Stimulated activated CD8-positive, alpha-beta memory T cell treated with anti-CD3 and anti-CD28 coated beads, Interleukin-7, amount 100 ng/mL, for 24 hours (primary cell): ENCODE measurements at places on chromosomes 11 and 22.

DNA sequence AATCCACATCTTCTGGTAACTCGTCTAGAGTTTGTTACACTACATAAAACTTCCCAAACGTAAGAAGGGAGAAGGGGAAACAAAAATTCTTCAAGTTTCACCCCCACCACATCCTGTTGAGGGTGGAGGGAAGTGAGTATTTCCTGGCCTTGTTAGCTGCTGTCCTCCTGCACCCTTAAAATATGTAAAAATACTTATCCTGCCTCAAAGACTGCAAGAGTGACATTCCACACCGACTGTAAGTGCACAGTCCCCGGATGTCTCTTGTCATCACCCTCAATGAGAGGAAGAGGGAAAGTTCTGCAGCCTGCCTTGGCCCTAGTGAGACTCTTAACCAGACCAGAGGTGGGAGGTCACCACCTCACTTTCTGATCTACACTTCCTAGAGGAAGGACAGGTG lies 3.3 kb downstream of the TMEM121B start:
- DNase-seq, result no peak

- peak; percentile 30 for DNase-seq
These were observed 8.6 kb upstream of the APOBEC3B start for GRCh38 chr22:38973289-38974169.

- DNase-seq, result no peak
These were observed 118.9 kb downstream of the PLEKHA7 start for GRCh38 chr11:16895306-16895705.

DNA sequence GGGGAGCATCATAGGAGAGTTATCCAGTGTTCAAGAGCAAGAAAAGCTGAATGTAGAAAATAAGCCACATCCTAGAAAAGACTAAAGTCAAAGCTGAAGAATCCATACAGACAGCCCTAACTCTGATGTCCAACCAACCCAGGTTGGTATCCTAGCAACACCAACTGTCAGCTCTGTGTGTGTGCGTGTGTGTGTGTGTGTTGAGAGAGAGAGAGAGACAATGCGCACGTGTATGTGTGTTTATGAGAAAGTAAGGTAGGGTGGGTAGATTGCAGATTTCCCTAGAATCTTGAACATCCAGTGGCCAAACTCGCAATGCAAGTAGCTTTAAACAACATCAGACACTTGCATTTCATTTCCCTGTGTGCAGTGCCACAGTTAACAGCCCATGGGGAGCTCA lies 274.9 kb downstream of the FAM181B start:
- no peak for DNase-seq

- no peak for DNase-seq
These were observed 732.3 kb downstream of the BRD1 start for GRCh38 chr22:49095366-49095765.

GRCh38 chr11:128563942-128564641 lies 23.3 kb downstream of the ETS1 start:
- DNase-seq, result no peak

GRCh38 chr22:21641417-21641788 lies 699 bp upstream of the SDF2L1 start:
- DNase-seq, result no peak

GRCh38 chr22:45538281-45538680 lies 35.6 kb downstream of the FBLN1 start:
- DNase-seq, result no peak

DNA sequence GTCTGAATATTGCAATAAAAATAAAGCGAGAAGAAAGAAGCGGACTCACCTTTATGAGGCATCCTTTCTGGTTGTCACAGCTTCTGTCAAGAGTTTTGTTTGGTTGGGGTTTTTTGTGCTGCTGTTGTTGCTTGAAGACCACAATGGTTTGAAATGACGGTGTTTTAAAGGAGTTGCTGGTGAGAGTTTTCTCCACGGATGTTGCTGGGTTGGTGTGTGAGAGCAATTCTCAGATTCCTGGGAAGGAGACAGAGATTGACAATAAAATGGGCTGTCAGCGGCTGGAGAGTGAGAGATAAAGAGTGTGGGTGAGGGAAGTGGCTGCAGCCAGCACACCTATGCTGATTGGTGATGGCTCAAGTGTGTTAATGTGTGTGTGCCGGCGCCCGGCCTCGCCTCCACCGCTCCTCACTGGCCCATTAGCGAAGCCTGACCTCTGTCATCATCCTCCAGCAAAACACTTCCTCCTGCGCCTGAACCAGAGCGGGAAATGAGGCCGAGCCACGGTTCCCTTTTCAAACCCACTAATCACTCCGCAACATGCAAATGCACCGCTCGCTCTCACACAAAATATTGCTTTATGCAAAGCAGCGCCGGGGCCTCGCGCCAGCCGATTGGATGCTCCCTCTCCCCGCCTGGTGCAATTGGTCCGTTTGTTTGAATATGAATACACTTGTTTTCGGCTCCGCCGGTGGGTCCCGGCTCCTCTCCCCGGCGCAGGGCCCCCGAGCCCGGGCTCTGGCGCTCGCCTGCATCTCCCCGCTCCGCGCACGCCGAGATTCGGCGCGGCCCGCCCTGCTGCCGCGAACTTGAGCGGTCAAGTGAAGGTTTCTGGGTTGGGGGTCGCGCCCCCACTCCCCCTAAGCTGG lies at the start of gene PAX6:
Gene PAX6, minus strand, starts transcription at position 544 of the 869 bp plus-strand sequence. CDS start 4,911 bp downstream, outside the sequence.
- no peak for DNase-seq

DNA sequence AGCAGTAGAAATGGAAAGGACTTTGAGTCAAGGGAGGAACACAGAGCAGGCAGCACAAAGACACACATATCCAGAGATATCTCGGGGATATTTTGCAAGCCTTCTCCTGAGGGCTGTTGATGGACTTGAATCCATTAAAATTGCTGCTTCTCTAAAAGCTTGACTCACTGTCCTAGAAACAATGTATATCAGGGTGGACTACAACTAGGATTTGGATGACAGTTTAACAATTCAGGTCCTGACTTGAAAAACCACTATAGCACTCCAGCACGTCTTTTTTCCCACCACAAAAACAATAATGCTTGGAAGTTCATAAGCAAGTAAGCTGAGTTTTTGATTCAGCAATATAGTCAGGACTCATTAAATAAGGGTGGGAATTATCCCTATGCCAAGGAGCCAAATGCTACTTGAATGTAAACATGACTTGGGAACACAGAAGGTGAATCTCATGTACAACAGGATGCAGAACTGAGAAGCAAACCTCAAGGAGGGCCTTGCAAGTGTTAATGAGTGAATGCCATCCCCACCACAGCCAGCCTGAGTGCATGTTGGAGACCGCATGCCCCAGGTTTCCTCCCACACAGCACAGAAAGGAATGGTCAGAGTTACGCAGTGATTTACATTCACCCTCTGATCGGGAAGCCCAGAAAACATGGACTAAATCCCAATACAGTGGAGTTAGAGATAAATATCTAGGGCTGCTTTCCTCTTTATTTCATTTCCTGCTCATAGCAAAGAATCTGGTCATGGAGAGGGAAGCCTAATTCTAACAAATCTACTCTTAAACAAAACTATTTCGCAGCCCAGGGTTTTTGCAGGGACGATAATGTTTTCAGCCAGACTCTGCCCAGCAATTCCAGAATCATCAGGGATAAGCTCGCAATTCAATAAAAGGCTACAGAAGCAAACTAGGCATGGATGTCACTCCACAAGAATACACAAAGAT lies 98.4 kb upstream of the OR9G4 start:
- no peak for DNase-seq

DNA sequence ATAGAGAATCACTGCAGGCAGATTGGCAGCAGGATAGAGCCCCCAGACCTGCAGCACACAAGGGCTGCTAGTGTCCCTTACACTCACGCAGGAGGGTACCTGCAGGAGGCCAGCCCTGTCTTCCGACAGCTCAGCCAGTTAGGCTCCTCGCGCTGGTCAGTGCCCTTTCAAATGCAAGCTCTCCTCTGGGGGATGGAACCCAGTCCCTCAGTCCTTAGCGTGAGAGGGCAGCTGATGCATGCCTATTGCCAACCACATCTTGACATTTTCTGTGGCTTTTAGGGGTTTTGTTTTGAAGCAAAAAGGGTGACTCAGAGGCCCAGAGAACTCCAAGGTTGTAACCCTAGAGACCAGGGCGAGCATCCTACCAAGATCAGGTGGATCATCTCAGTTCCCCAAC lies 40.0 kb downstream of the WNT11 start:
- DNase-seq, result no peak

- DNase-seq, result no peak
These were observed 37.3 kb downstream of the SC5D start for GRCh38 chr11:121329781-121330395.

- no peak for DNase-seq
These were observed 286.8 kb upstream of the ANO3 start for GRCh38 chr11:26045082-26045481.

GRCh38 chr11:5524756-5525155 lies 8.3 kb upstream of the UBQLNL start:
- no peak for DNase-seq

DNA sequence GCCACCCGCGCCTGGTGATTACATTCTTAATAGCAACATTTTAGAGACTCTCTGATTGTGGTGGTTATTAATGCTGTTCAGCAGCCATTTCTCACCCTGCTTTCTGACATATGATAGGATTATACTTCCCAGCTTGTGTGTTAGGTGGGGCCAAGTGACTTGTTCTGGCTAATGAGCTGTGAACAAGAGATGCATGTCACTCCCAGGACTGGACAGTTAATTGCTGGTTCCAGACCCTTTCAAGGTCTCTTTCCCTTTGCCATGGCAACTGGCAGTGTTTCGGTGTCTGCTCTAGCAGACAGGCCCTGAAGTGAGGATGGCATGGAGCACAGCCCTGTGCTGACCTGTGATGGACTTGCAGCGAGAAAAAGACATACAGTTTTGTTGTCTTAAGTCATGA lies 8.9 kb upstream of the PTPRJ start:
- DNase-seq, result no peak

- no peak for DNase-seq
These were observed 42.4 kb downstream of the TTC28 start for GRCh38 chr22:28637225-28637624.

DNA sequence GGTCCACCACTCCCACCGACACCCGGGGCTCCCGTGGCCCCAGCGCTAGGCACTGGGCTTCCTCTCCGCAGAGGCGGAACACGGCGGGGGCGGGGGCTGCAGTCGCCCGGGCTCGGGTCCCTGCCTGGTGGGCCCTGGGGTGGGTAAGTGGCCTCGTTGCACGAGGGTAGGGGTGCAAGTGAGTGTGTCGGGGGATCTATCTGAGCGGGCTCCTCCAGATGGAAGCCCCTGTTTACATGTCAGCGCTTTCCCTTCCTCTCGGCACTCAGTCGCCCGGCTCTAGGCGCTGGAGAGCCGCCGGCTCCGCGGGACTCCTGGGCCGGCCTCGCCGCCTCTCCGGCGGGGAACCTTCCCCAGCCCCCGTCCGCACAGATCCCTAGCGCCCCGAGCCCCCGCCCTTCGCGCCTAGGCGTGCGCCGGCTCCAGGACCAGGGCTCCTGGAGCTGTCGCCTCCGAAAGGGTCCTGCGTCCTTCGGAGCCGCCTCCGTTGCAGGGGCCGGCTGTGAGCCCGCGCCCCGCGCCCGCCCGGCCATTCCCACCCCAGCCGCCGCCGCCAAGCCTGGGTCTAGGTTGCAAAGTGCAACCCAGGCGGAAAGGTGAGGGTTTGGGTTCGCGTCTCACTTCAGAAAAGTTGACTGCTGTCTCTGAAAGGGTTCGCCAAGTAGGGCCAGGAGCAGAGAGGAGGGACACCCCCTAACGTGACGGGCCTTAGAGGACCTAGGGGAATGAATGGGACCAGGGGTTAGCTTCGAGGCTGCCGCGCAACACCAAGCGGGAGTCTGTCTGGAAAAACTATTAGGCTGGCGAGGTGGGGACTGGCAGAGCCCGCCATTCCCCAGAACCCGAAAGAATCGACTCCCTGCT lies 978 bp downstream of the FLI1 start:
- no peak for DNase-seq

GRCh38 chr22:36366291-36366708 lies 21.5 kb downstream of the MYH9 start:
- DNase-seq, result no peak

- DNase-seq, result no peak
These were observed 2.3 kb downstream of the PKNOX2 start for GRCh38 chr11:125166764-125167291.

GRCh38 chr11:35629914-35630313 lies 11.7 kb downstream of the FJX1 start:
- no peak for DNase-seq

DNA sequence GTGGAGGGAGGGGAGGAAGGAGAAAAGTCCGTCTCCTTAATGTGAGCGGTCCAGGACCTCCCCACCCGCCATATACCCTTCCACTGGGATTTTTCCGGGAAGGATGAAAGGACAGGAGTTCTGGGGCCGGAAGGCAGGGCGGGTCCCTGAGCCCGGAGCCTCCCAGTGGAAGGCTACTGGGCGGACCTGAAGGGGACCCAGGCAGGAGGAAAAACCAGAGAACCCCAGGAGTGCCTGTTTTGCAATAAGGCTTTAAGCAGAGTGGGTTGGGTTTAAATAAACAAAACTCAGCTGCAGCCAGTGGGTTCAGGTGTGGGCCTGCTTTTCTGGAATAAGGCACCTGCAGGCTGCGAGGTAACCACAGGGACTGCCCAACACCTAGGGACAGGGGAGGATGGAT lies 1.7 kb upstream of the CELSR1 start:
- no peak for DNase-seq

DNA sequence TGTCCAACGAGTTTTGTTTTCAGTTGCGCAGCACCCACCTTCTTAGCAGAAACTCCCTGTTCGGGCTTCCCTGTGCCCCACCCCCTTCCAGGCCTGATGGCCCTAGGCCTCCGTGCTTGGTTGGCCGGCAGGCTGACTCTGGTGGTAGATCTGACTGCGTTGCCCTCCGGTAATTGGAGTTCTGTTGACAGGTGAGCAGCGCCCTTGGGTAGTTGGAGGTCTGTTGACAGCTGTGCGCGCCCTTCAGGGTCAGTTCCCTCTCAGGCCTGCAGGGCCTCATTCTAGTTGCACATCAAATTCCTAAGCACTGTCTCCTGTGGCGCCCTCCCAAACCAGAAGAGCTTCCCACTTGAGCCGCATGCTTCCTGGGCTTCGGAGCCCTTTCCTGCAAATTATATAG lies 776 bp downstream of the DGCR6 start:
- no peak for DNase-seq

- DNase-seq, result no peak
These were observed 165.3 kb downstream of the TTC28 start for GRCh38 chr22:28514321-28514821.

GRCh38 chr11:102809971-102810370 lies 12.0 kb upstream of the MMP1 start:
- DNase-seq, result no peak

GRCh38 chr22:46288846-46289243 lies 7.8 kb upstream of the GTSE1 start:
- no peak for DNase-seq

DNA sequence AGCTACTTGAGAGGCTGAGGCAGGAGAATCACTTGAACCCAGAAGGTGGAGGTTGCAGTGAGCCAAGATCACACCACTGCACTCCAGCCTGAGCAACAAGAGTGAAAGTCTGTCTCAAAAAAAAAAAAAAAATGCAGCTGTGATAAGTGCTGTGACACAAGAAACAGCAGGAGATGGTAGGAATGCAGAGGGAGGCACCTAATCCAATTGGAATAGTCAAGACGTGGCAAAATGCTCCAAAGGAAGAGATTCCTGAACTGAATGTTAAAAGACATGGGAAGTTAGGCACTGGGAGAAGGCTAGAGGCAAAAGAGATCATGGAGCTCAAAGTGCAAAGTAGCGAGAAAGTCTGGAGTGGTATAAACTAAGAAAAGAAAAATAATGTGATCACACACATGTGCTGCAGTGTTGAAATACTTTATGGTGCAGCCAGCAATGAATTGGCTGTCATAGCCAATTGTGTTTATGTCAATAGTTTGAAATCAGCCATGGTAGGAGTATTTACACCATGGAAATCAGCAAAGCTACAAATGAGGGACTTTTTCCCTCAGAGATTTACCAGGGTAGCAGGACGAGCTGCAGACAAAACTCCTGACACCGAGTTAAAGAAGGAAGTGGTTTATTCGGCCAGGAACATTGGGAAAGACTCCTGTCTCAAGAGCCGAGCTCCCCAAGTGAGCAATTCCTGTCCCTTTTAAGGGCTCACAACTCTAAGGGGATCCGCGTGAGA lies 40.9 kb upstream of the LIPT2 start:
- no peak for DNase-seq
